Metanephros (tissue), 2 donors: ENCODE measurements at places on chromosomes 6 and 20. TPM values are rescaled to one million over a fixed set of nuclear protein-coding genes. Genes with fewer than 3 reads are reported as not detected.

CASP8AP2 gene
- 14.3 TPM for total RNA-seq

CYP39A1 gene
- 7.4 TPM for total RNA-seq

C6orf141 gene
- total RNA-seq, result 0.99 TPM

EPHA7 gene
- 29.5 TPM for total RNA-seq

ENPP1 gene
- total RNA-seq, result 30.9 TPM

LST1 gene
- total RNA-seq, result 12.3 TPM

TSPO2 gene
- 1.5 TPM for total RNA-seq

MUC21 gene
- total RNA-seq, result not detected

CASS4 gene
- 4.1 TPM for total RNA-seq

EYS gene
- total RNA-seq, result 0.99 TPM

ACOT8 gene
- total RNA-seq, result 29.6 TPM

PRICKLE4 gene
- total RNA-seq, result 3.2 TPM

BPI gene
- 6.4 TPM for total RNA-seq

MAFB gene
- total RNA-seq, result 47.9 TPM

SCRT2 gene
- not detected for total RNA-seq

ID4 gene
- total RNA-seq, result 126 TPM

PMEPA1 gene
- total RNA-seq, result 14.2 TPM

PDYN gene
- 0.12 TPM for total RNA-seq

PNPLA1 gene
- 1.1 TPM for total RNA-seq

TMEM14A gene
- total RNA-seq, result 17.2 TPM

IL17F gene
- not detected for total RNA-seq

CTCFL gene
- total RNA-seq, result 0.88 TPM

CBLN4 gene
- total RNA-seq, result 3.2 TPM

OLIG3 gene
- not detected for total RNA-seq

WFDC10B gene
- not detected for total RNA-seq

MBOAT1 gene
- 29.0 TPM for total RNA-seq

PHACTR3 gene
- total RNA-seq, result 6.3 TPM

RAET1G gene
- 1.1 TPM for total RNA-seq

RUNX2 gene
- 3.3 TPM for total RNA-seq

HEY2 gene
- 3.9 TPM for total RNA-seq
